Esophagus muscularis mucosa (tissue), 4 donors: ENCODE measurements at places on chromosomes 3 and 15. TPM values are rescaled to one million over a fixed set of nuclear protein-coding genes. Genes with fewer than 3 reads are reported as not detected.

DNA sequence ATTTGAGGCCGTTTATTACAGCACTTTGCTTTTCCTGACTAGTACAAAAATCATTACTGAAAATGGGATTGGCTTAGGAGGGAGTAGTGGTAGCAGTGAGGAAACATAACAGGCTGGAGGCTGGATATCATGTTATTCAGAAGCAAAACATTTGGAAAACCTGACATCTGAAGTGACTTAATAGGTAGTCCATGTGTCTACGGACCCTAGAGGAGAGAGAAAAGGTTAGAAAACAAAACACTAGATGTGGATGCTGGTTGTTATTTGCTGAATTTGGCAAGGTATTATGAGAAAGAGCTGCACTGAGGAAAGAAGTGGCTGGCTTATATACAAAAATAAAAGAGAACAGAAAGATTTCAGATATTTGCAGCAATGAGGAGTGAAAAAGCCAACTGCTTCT, 139.9 kb downstream of the MEX3B start:
- H3K27ac ChIP-seq = no peak overlapping the region
- no peaks in the 10 kb centered on the region for H3K36me3 ChIP-seq
- H3K4me1 ChIP-seq = peaks cover 19% of the 10 kb centered on the region
- no peak overlapping the region for H3K4me3 ChIP-seq

- no peaks in the 10 kb centered on the region for H3K36me3 ChIP-seq
- no peak overlapping the region for H3K4me3 ChIP-seq
- H3K4me1 ChIP-seq = peaks cover 14% of the 10 kb centered on the region
- no peak overlapping the region for H3K27ac ChIP-seq
- no peaks in the 10 kb centered on the region for H3K27me3 ChIP-seq
These were observed 315.3 kb upstream of the UBE2E2 start for GRCh38 chr3:22887664-22888291.

DNA sequence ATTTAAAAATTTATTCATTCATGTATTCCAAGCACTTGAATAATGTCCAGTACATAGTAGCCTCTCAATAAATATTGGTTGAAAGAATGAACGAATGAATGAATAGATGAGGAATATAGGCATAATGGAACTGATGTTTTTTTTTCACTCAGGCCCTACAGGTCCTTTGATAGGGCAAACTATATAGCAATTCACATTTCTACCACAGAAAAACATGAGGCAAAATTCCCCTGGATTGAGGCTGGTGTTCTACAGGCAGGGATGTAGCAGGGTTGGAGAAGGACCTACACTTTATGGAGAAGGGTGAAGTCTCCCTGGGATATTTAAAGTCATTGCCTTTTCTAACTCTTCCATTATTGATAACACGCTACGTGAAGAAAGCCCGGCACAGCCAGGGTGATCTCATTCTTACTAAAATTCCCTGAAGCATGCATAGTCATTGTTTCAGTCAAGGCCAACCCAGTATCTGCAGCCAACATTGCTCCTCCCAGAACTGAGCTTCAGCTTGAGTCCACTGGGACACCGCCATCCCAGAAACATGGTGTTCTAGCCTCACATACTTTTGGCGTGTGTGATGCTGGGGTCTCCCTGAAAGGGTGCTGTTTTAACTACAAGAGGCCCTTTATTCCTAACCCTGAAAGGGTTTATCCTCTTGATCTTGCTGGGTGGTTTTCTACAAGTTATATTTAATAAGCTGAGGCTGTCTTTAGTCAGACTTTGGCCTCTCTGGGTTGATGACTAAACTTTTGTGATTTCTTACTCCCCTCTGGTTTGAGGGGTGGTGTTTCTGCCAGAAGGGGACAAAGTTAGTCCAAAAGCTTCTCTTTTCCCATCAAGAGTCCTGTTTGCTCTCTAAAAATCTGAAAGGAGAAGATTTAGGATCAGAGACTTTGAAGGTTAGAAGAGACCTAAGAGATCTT, 25.9 kb upstream of the FBN1 start:
- no peaks in the 10 kb centered on the region for H3K36me3 ChIP-seq
- no peaks in the 10 kb centered on the region for H3K27me3 ChIP-seq
- no peaks in the 10 kb centered on the region for H3K4me1 ChIP-seq
- no peak for DNase-seq
- H3K4me3 ChIP-seq = no peak overlapping the region

KLHL40 gene
- total RNA-seq = 0.17 TPM

DNA sequence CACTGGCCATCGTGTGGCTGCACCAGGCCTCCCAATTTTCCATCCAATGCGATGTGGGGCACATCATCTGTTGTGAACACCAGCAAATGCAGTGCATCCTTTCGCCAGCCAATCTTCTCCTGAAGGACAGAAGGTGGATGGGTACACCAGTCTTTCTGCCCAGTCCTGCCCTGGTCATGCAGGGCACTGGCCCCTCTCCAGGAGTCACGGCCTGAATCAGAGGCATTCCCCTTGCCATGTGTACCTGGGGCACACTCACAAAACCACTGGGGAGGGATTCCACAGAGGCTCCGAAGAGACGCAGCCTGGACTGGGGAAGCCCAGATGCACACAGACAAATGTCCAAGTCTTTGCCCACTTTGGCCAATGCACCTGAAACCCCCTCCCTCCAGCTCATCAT, 65.8 kb downstream of the ITGB5 start:
- peaks cover 28% of the 10 kb centered on the region for H3K36me3 ChIP-seq
- no peaks in the 10 kb centered on the region for H3K27me3 ChIP-seq
- H3K4me3 ChIP-seq = no peak overlapping the region
- H3K27ac ChIP-seq = no peak overlapping the region
- no peak for DNase-seq
- H3K4me1 ChIP-seq = peaks cover 25% of the 10 kb centered on the region

DNA sequence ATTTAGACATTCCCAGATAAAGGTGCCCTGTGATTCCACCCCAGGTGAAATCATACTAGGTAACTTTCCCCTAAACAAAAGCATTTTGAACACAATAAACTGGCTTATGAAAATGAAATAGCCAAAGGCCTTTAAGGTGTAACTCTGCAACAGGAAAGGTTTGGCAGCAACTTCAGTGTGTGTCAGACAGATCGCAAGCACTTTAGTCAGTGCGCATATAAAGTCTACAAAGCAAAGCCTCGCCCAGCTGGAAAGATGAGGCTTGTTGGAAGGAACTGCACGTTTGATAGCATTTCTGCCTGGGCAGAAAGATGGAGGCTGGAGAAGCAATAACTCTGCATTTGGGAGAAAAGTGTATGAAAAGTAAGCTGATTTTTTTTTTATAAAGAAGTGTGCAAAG, 57.9 kb downstream of the PRICKLE2 start:
- no peak for DNase-seq
- no peaks in the 10 kb centered on the region for H3K27me3 ChIP-seq
- no peaks in the 10 kb centered on the region for H3K36me3 ChIP-seq
- H3K4me3 ChIP-seq = no peak overlapping the region
- H3K4me1 ChIP-seq = peaks cover 19% of the 10 kb centered on the region
